H7 (cell line): ENCODE measurements at places on chromosomes 12 and 14. TPM values are rescaled to one million over a fixed set of nuclear protein-coding genes. Genes with fewer than 3 reads are reported as not detected.
A peak's percentile ranks its signal among the peaks of the same experiment; 100 is the strongest.

GRCh38 chr14:102731871-102732800, 45.1 kb upstream of the TRAF3 start:
- peak; percentile 60 for DNase-seq

DNA sequence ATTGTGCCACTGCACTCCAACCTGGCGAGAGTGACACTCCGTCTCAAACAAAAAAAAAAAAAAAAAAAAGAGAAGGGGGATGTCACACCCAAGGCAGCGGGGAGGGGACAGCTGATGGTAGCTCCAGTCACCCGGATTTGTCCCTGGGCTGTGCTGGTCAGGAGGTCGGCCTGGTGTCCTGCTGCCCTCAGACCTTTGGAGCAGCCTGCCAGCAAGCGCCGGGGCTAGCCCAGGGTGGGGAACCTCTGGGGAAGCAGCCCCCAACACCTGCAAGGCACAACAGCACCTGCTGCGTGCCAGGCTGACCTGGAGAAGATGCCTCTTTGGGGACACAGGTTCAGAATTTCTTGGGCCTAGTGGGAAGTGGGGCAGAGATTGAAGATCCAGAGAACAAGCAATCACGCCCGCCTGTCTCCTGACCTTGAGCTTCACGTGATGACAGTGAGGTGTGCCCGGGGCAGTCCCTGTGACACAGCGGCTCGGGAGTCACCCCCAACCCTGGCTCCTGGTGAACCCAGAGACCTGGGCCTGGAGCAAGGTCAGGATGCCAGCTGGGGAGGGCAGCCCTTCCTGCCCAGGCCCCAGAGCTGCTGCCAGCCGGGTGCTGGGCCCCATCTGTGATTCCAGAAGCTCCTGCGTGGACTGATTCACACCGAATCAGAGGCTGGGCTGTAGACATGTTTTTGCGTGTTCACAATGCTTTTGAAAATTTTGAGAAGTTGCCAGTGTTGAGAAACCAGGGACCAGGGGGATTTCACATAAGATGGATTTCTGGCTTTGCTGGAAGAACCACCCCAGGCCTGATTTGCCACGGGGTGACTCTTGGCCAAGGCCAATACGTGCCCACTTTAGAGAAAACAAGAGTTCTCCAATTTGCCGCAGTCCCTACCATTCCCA, 66.4 kb downstream of the RFLNA start:
- no peak for DNase-seq

GRCh38 chr14:50082308-50082742, 34.0 kb downstream of the VCPKMT start:
- no peak for DNase-seq

GRCh38 chr14:85607651-85608081, 77.7 kb downstream of the FLRT2 start:
- DNase-seq: no peak

- peak; percentile 61 for DNase-seq
These were observed 21.1 kb upstream of the SCARB1 start for GRCh38 chr12:124884587-124885438.

- no peak for DNase-seq
These were observed 207.5 kb upstream of the PELI2 start for GRCh38 chr14:55910601-55911243.

- no peak for DNase-seq
These were observed 21.3 kb upstream of the NFKBIA start for GRCh38 chr14:35425850-35426249.

DNA sequence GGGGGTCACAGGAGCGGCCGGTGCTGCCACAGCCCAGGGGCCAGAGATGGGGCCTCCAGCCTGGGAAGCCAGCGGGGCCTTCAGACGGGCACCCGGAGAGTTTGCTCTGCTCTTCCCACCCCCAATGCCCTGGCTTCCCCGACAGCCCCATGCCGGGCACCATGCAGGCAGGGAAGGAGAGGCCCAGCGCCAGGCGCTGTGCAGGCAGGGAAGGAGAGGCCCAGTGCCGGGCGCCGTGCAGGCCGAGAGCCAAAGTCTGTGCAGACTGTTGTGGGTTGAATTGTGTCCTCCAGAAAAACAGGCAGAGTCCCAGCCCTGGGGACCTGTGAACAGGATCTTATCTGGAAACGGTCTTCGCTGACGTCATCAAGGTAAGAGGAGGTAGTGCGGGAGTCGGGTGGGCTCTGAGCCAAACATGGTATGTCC, 34.3 kb downstream of the GALNT9 start:
- DNase-seq: no peak

- no peak for DNase-seq
These were observed 86.4 kb downstream of the RFX4 start for GRCh38 chr12:106669216-106669615.

DNA sequence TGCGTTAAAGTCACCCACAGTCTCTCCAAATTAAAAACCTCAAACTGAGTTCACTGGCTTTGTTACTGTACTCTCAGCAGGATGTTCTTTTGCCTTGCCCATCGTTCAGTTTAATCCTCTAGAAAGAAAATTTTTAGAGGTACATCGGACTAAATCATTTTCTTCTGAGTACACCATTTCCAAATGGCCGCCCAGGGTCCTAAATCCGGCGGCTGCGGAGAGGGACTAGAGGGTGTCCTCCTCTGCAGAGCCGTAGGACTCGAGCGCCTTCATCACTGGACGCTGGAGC, 1.4 kb downstream of the LIN7A start:
- no peak for DNase-seq

- no peak for DNase-seq
These were observed 56.9 kb upstream of the MAP1LC3B2 start for GRCh38 chr12:116502141-116502725.

- no peak for DNase-seq
These were observed 112.8 kb downstream of the NAV3 start for GRCh38 chr12:77943466-77943865.

DNA sequence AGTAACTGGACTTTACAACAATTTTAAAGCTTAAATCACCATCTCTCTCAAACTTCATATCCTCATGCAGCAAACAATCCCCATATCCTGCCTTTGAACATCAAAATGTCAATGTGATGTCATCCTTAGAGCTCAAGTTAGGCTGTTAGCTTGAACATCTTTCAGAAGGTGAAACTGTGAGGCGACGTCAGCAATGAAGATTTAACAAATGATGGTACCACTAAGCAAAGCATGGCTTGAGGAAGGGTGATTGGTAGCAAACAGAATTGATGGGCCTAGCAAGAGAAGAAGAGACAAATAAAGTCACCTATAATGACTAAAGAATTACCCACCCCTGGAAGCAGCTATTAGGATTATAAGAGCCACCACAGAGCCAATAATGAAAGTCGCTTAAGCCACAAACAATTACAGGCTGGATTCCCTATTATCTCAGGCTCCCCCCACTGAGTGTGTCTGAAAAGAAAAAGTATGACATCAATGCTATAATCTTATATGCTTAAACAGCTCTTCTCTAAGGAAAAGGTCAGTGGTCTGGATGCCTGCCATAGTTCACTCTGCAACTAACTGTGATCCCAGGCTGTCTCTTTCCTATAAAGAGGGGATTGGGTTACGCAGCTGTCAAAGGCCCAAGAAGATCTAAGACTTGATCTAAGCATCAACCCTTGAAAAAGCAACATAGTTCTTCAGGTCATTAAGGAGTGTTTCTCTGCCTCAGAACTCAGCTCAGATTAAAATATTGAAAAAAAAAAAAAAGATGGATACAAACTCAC, 18.1 kb downstream of the EGLN3 start:
- DNase-seq: no peak

GRCh38 chr12:50986966-50987737, 34.8 kb downstream of the HIGD1C start:
- DNase-seq: peak; percentile 48

DNA sequence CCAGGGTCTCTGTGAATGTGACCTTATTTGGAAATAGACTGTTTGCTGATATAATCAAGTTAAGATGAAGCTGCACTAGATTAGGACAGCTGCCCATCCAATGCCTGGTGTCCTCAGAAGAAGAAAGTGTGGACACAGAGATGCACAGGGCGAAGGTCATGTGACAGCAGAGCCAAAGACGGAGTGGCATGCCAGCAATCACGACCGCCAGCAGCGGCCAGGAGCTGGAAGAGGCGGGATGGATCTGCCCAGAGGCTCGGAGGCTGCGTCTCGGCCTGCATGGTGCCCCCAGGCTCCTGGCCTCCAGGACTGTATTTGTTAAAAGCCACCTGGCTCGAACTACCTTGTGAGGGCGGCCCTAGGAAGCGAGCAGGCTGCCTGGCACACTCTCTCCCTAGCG, 76.5 kb downstream of the RFLNA start:
- DNase-seq: no peak

DNA sequence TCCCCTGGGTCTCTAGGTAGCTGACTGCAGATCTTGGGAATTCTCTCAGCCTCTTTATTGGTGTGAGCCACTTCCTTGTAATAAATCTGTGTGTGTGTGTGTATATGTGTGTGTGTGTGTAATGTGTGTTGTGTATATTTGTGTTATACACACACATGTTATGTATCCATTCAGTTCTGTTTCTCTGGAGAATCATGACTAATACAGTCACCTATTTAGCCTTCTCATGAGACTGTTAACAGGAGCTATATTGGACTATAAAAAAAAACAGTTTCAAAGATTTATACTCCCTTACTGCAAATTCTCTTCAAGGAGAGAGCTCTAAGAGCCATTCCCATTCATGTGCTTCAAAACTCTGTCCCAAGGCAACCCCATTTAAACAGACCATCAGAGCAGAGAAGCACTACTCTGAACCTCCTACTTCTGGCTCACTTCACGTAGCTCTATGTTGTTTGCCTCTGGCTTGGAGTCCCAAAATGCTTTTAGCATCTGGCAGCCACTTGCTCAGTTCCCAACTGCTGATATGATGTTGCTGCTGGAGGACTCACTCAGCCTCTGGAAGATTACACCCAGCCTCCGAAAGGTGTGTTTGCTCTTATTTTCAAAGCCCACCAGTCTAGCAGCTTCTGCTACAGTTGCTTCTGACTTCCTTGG, 48.7 kb upstream of the KITLG start:
- no peak for DNase-seq

RILPL1 gene
- total RNA-seq: 12.4 and 13.2 TPM in 2 replicates

KCNA5 gene
- 0.85 and 1.7 TPM in 2 replicates for total RNA-seq

PLEKHH1 gene
- total RNA-seq: 16.5 and 22.2 TPM in 2 replicates

CAPS2 gene
- 3.2 and 5.2 TPM in 2 replicates for total RNA-seq

HIP1R gene
- total RNA-seq: 33.6 and 35.6 TPM in 2 replicates

FOXM1 gene
- 64.6 and 76.9 TPM in 2 replicates for total RNA-seq

HOXC10 gene
- not detected in 2 replicates for total RNA-seq

MANSC4 gene
- not detected in 2 replicates for total RNA-seq
